ENCODE measurements at places on chromosomes 2 and 18.

GRCh38 chr2:17813010-17813741 lies 3.1 kb upstream of the MSGN1 start:
- DNase-seq, result no peak

DNA sequence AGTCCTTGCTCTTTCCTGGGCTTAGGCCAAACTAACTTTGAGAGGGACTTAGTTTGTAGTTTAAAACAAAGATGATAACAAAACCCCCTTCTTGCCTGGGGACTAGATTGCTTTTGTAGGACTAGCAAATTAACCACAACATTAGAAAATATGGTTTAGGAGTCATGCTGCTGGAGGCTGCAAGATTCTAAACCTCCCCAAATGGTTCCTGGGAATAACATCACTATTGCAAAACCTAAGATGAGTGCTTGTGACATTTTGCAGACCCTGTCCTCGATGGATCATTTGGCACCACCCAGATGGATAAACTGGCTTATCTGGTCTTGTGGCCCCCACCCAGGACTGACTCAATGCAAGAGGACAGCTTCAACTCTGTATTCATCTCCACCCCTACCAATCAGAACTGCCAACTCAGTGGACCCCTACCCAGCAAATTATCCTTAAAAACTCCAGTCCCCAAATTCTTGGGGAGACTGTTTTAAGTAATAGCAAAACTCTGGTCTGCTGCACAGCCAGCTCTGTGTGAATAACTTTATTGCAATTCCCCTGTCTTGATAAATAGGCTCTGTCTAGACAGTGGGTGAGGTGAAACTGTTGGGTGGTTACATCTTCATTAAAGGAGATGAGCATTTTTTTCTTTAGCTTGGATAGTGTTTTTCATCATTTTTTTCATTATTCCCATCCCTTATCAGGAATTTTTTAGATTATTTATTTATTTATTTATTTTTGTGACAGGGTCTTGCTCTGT lies 58.9 kb downstream of the SPTBN1 start:
- DNase-seq, result no peak

DNA sequence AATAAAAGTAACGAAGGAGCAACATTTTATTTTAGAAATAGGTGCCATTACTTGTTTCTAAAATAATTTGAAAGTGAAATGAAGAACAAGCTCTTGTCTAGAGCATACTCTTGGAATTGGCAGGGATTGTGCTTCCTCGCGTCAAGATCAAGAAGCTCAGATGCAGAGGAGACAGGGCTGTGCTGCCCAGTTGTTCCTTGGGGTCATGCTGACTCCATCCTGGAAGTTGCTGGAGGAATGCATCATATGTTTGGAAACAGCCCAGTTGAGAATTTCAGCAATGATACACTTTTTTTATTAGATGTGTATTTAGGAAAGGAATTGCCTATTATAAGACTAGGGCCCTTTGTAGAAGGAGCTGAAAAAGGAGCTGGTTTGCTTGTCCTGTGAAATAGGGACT lies 17.2 kb downstream of the LTBP1 start:
- DNase-seq, result peak; percentile 12

DNA sequence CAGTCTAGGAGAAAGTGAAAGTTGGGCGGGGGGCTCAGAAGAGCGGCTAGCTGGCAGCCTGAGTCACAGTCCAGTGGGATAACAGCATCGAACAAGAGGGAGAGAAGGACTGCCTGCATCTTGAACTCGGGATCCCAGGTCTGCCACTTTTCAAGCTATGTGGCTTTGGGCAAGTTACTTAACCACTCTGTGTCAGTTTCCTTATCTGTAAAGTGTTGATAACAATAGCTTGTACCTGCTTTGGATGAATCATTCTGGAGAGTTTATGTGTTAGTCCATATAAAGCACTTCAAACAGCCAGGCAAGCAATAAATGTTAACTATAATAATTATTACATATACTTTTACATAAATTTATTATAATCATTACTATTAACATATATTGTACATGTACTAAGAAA lies 4.6 kb downstream of the DYSF start:
- DNase-seq, result no peak

DNA sequence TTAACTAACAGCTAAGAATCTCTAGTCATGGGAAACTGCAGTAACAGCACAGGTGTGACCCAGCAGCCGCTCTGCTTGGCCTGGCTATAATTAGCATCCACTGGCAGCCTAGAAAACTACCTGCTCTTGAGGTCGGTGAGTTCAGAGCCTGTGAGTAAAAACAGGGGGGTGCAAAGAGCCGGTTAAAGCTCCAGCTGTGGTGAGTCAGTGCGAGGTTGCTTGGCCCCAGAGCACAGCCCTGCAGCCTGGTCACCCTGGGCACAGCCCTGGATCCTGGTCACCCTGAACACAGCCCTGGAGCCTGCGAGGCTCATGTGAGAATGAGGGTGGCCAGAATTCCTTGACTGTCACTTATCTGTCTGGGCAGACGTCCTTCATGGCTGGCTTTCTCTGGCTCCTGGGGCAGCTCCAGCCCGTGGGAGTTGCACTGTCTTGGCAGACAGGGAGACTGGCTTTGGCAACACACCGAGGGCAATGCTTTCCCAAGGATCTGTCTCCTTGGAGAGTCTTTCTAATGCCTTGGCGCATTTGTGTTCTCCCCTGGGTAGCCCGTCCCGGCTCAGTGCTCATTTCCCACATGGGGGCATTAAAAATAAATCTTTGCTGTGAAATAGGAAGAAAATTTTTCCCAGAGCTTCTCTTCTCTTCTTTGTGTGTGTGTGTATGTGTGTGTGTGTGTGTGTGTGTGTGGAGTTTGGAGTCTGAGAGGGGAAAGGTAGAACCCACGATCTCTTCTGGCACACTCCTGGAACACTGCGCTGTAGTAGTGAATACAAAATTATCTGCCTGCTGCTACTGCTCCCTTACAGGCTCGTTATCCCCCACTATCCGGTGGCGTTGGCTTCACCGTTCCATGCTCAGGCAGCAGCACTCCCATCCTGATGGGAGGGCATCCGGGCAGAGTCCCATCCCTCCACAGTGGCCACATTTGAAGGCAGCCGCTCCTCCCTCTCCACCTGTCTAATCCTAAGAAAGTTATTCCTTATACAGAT lies 250.2 kb upstream of the MEX3C start:
- DNase-seq, result no peak

- no peak for DNase-seq
Observed at GRCh38 chr2:96449637-96450036, 55.5 kb downstream of the NEURL3 start.

- DNase-seq, result peak; percentile 97
Observed at GRCh38 chr2:39411181-39411944, 25.7 kb downstream of the MAP4K3 start.
